ENCODE measurements at places on chromosomes 5 and 9.

DNA sequence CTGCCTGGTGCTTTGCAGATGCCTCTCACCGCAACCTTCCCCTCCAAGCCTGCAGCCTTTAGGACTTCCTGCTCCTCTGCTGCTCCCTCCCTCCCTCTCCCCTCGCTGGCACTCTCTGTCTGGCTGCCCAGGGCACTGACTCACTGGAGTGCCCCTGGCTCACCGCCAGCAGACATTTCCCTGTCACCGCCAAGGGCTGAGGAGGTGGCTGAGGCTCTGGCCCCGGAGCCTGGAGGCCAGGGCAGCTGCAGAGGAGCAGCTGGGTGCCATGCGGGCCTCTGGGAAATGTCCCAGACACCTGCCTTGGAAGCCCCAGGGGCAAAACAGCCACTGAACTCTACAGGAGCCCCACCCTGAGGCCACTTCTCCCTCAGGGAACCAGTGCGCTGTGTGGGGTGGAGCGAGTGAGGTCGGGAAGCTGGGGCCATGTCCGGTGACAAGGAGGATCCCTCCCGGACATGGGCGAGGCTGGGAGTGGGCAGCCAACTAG is 53.4 kb downstream of the TENT4A start:
- peak; percentile 52 for DNase-seq

GRCh38 chr5:6701491-6701890 is 11.7 kb upstream of the TENT4A start:
- no peak for DNase-seq

DNA sequence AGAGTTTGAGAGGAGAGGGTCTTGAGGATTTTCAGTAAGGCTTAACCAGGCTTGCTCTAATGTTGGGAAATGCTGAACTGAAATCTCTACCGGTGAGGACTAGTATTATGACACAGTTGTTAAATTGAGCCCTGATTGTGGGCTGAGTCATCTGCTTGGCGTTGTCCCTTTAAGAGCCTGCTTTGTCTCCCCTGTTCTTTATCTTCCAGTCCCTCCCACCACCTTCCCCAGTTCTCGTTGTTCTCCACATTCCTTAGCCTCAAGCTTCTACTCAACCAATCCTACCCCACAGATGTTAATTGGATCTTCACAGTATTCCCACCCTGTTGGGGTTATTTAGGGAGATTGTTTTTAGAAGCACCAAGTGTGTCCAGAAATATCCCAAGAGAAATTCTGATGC is 57.6 kb downstream of the ANKRD55 start:
- DNase-seq = peak; percentile 75

DNA sequence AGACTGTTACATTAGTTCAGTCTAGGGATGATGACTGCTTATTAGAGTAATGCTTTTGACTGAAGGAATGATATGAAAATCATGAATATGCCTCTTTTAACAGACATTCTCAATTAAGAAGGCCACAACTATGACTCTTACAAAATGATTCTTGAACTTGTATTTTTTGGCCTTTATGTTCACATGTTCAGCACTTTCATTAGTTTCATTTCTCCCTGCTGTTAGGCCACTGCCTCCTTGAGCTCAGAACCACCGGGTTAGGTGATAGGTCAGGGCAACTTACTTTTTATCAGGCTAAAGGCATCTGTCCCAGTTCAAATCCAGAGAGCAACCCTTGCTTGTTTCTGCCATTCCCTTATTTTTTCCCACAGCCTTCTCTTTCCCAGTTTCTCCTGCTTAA is 235.2 kb upstream of the ELL2 start:
- DNase-seq = no peak

GRCh38 chr5:153630546-153630945 is 140.1 kb downstream of the GRIA1 start:
- DNase-seq = no peak

DNA sequence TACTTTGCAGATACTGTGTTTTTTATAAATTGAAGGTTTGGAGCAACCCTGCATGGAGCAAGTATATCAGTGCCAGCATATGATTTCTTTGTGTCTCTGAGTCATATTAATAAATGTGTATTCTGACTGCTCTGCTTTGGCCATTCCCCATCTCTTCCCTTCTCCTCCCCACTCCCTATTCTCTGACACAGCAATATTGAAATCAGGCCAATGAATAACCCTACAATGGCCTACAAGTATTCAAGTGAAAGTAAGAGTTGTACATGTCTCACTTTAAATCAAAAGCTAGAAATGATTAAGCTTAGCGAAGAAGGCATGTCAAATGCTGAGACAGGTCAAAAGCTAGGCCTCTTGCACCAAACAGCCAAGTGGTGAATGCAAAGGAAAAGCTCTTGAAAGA is 82.2 kb upstream of the TLX3 start:
- DNase-seq = no peak

- peak; percentile 63 for DNase-seq
Observed at GRCh38 chr5:103259705-103260355, 1.3 kb downstream of the MACIR start.

- no peak for DNase-seq
Observed at GRCh38 chr5:158464383-158464782, 605.4 kb upstream of the CLINT1 start.

- peak; percentile 38 for DNase-seq
Observed at GRCh38 chr9:135830496-135830895, 76.8 kb downstream of the CAMSAP1 start.

DNA sequence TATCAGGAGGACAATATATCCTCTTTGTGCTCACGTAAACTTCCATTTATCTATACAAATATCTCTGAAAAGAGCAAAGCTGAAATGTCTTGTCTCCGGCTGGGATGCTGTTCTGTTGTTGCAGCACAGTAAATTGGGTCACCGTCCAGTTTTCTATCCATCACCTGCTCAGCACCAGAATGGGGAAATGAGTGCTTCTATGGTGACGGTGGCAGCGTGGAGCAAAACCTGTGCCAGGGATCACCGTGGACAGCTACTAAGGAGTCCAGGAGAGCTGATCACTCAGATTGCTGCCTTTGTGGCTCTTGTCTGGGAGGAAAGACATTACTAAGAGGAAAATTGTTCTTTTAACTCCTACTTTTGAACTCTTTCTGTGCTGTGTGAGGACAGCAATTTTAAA is 531.6 kb downstream of the PSAT1 start:
- DNase-seq = no peak

DNA sequence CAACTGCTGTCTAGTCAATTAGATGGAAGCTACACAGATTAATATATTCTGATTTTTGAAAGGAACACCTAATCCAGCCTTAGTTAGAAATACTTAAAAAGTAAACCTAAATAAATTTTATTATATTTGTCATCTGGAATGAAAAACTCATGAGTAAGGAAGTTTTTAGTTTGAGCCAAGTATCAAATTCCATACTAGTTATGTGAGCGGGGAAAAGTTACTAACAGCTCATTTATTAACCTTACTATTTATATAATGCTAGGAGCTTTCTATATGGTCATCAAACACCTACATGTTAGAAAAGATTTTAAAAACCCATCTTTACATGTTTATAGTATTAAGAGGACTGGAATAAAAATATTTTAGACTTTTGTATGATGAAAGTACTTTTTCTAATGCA is 41.6 kb upstream of the POU5F2 start:
- DNase-seq = no peak

- peak; percentile 71 for DNase-seq
Observed at GRCh38 chr9:107491081-107492053, 1.8 kb upstream of the KLF4 start.

- DNase-seq = no peak
Observed at GRCh38 chr9:137971477-137972138, 94.0 kb downstream of the CACNA1B start.

DNA sequence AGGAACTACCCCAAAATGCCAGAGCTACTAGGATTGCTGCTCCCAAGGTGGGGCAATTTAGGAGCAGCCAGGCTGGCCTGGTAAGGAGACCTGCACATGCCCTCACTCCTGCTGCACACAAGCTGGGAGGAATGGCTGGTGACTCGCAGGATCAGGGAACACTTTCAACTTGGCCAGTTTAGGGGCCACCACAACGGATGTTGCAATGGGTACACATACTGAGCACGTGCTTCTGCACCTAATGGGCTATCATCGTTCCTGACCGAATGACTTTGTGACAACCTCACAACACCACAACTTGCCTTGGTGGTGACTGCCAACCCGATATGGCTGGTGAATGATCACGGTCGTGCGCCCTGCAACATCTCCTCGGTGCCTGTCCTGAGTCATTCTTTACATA is 172.0 kb downstream of the ROR2 start:
- peak; percentile 33 for DNase-seq

DNA sequence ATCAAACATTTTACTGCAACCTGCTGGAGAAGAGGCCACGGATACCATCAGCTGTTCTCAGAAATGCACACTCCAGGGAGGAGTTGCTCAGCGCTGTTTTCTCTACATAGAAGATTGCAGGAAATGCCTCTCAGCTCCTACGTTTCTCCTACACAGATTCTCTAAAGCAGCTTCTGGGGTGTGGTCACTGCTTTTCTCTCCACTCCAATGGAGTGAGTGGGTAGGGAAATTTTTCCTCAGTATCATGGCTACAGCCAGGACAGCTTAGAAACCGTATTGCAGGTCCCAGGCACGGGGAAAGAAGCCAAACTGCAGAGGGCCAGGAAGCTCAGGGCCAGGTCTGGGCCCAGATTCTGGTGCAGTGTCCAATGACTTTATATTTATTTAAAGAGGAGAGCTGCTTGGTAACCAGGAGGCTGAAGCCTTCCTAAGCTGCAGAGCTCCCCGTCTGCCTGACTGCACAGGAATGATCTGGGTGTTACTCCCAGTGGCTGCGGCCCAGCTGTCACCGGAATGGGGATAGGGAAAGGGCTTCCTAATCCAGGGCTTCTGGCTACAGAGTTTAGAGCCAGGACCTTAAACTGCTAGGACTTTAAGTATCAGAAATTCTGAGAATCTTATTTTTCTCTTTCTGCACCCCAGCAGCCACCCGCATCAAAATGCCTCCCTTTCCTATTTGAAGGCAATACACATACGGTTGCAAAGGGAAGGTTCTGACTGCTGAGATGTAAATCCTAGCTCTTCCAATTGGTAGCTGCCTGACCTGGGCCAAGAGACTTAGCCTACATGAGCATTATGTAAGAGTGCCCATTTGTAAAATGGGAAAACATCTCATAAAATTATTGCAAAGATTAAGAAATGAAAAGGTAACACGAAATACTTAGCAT is 1.4 kb upstream of the SPTAN1 start:
- DNase-seq = peak; percentile 68

GRCh38 chr5:148970876-148971275 is 92.0 kb downstream of the SH3TC2 start:
- no peak for DNase-seq

DNA sequence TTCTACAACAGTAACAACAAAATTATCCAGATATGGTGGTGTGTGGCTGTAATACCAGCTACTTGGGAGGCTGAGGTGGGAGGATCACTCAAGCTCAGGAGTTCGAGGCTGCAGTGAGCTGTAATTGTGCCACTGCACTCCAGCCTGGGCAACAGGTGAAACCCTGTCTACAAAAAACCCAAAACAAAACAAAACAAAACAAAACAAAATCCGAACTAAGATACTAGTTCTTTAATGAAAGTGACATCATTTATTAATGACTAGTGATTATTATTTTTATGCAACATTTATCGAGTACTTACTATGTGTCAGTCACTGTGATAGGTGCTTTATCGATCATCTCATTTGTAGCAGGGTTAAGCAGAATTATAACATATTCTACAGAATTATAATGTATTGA is 196.9 kb upstream of the GDNF start:
- DNase-seq = no peak

DNA sequence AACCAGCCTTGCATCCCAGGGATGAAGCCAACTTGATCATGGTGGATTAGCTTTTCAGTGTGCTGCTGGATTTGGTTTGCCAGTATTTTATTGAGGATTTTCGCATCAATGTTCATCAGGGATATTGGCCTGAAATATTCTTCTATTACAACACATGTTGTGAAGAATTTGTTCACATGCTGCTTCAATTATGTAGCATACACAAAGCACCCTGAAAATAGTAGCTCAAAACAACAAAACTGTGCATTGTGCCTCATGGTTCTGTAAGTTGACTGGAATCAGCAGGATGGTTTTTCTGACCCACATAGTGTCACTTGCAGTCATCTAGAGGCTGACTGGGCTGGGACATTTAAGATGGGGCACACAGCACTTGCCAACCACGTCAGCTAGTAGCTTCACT is 193.9 kb downstream of the SYK start:
- DNase-seq = no peak

GRCh38 chr9:135907006-135907430 is 328 bp downstream of the CAMSAP1 start:
- DNase-seq = peak; percentile 44

DNA sequence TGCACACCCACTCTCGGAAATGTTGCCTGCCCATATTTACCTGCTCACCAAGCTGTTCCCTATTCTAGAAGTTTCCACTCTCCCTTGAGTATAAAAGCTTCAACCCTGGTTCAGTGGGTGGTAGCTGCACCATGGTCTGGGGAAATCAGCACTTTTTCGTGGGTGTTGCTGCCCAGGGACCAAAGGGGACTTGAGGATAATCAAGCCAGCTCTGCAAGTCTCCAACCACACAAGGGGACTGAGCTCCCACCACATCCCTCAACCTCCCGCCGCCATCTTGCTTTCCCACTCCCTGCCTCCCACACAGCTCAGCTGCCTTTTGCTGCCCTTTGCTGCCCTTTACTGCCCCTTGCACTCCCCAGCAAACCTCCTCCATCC is 210.0 kb downstream of the AUH start:
- DNase-seq = no peak

- peak; percentile 43 for DNase-seq
Observed at GRCh38 chr9:121751686-121752445, 100.4 kb downstream of the DAB2IP start.

DNA sequence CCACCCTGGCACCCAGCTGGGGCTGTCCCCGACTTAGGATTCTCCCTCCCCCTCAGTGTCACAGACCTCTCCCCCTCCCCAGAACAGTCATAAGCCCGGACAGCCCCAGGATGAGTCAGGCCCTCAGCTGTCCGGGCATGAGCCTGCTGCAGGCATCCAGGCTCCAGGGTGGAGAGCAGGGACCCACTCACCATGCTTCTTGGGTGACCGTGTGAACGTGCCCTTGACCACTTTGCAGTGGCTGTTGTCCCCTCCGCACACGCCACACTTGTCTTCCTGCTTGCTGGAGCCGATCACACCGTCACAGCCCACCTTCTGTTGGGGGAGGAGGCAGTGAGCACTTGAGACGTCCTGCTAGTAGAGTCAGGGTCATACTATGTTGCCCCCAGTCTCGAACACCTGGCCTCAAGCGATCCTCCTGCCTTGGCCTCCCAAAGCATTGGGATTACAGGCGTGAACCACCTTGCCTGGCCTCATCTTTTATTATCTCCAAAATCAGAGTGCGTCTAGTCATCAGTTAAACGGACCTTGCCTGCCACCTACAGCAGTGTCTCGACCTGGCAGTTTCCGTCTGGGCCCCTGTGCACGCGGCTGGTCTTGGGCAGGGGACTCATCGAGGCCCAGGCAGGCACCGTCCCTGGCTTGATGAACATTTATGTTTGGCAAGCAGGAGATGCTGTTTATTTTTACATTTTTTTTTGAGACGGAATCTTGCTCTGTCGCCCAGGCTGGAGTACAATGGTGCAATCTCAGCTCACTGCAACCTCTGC is 72.6 kb downstream of the ZNF354C start:
- DNase-seq = peak; percentile 2

DNA sequence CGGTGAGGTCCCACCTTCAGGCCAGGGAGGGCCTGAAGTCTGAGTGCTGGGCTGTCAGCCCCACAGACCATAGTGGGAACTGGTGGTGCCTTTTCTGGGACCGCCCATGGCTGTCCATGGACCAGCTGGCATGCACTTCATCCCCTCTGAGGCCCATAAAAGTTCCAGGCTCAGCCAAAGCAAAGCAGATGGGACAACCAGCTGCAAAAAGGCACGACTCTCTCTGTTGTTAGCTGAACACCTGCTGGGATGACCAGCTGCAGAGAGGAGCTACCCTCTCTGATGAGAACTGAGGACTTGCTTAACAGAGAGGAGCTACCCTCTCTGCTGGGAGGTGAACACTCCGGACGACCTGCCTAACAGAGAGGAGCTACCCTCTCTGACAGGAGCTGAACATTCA is 844.3 kb upstream of the DMAC1 start:
- no peak for DNase-seq

Measured in mesenchymal stem cell (in vitro differentiated cells and primary cell).